SIG-M5 (cell line): ENCODE measurements at places on chromosomes 11 and 22.
A peak's percentile ranks its signal among the peaks of the same experiment; 100 is the strongest.

- DNase-seq = no peak
These were observed 788.8 kb upstream of the FAT3 start for GRCh38 chr11:91435694-91436395.

DNA sequence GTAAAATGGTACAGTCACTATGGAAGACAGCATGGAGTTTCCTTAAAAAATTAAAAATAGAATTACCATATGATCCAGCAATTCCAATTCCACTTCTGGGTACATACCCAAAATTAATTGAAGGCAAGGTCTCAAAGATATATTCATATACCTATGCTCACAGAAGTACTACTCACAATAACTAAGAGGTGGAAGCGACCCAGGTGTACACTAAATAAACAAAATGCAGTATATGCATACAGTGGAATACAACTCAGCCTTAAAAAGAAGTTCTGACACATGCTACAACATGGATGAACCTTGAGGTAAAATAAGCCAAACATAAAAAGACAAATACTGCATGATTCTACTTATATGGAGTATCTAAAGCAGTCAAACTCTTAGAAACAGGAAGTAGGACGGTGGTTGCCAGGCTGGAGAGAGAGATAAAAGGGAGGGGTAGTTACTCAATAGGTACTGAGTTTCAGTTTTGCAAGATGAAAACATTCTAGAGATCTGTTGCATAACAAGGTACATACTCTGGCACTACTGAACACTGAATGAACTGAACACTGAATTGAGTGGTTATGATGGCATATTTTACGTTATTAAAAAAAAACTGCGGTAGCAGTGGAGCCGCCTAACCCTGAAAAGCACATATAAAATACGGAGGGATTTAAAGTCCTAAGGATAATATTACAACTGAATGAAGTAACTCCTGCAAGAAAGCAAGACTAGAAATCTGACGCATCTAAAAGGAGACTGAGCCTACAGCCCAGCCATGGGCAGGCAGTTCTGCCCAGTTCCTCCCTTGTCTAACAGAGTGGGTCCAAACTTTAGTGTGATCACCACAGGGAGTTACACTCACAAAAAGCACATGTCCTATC lies 12.8 kb downstream of the DGCR2 start:
- DNase-seq = peak; percentile 94

DNA sequence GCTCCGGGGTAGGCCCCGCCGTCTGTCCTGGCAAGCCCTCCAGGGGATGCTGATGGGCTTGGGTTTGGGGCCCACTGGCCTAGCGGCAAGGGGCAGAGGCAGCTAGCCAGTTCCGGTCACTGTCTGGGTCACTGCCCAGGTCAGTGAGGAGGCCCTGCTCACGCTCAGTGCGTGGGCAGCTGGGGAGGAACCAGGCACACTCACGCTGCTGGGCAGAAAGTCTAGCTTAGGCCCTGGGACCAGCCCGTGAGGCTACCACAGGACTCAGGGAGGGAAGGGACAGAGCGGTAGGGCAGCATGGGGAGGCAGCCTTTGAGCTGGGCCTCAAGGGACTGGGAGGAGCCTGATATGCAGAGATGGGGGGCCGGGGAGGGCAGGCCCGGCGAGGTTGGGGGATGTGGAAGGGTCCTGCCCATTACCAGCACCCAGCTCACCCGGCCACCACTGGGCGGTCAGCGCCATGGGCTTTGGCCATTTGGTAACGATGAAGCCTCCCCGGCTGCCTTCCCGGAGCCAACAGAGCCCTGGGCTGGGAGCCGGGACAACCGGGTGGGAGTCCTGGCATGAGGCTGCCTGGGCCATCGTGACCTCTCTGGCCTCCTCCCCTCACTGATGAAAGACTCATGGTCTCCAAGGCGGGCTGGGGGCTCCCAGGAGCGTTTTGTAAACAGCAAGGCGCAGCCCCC lies 14.2 kb downstream of the SHISAL1 start:
- no peak for DNase-seq

DNA sequence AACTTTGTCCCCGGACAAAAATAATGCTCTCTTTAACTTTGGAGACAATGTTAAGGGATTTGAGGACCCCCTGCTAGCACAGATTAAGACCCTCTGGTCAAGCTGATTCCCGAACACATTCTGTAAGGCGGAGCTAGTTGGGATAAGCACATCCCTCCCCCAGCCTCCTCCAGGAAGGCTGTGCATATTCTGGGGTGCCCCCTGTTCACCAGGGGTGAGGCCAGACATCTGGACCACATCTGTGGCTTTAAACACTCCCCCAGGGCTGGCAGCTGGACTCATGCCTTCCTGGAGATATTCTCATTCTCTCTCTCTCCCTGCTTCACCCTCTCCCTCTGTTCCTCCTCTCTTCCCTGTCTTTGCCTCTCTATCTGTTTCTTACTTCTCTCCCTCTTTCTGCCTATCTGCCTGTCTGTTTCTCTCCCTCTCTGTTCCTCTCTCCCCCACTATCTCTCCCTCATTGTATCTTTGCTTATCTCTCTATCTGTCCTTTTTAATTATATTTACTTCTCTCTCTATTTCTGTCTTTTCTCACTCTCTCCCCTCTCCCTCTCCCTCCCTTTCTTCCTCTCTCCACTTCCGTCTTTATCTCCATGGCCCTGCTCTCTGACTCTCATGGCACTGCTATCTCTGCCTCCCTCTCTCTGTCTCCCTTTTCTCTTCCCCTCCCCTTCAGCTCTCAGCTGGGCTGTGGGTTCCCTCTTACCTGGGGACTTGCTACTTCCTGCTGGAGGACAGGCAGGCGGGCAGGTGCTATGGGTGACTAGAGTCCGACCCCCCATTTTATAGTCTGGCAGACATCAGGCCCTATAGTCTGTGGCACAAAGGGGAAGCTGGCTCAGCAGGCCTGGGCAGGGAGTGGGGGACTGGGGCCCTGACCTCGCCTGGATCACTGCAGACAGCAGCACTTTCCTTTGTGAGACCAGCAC lies at the start of gene CRYBB1:
TSS of gene CRYBB1 (minus strand) at position 757 of the 929 bp plus-strand sequence. CDS start 1,708 bp downstream, outside the sequence.
- no peak for DNase-seq

DNA sequence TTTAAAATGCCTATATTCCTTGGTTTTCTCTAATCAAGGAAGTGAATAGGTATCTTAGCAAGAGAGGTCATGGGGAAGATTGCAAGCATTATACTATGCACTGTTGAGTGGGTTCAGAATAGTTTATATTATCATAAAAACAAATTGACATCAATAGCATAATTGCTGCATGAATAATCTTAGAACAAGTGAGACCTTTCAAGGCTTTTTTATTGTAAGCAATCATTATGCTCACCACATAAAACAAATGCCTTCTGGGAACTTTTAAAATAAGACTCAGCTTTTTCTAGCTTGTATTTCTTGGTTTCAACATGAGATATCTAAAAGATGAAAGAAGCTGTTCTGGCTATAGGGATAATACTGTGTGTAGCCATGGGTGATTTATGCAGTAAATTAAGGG lies 135.6 kb upstream of the ZC3H12C start:
- no peak for DNase-seq

- DNase-seq = no peak
These were observed 57.9 kb downstream of the NECTIN1 start for GRCh38 chr11:119671051-119671450.

DNA sequence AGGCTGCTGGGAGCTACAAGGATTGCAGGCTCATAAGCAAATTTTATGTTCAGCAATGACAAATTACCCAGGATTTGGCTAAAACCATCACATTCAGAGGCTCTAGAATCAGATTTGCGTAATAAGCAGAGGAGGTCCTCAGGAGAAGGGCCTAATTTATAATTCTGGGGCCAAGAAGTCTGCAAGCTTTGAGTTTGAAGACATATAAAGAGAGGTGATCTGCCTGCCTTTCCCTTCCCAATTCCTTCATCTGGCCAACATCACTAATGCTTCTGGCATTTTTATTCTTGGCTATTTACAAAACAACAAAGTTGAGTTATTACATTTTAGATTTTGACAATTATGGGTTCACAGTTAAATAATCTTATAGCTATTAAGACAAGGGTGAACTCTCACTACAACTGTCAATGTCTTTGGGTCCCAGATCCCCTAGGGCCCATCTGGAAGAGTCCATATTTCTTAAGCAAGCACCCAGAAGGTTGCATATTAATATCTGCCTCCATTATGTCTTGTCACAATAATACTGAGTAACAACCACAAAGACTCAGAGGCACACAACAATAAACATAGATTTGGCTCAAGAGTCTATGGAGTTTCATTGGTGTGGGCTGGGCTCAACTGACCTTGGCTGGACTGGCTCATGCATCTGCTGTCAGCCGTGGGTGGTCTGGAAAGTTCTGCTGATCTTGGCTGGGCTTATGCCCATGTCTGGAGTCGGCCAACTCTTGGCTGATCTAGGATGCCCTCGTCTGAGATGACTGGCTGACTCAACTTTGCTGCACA lies 67.2 kb upstream of the CD82 start:
- no peak for DNase-seq

DNA sequence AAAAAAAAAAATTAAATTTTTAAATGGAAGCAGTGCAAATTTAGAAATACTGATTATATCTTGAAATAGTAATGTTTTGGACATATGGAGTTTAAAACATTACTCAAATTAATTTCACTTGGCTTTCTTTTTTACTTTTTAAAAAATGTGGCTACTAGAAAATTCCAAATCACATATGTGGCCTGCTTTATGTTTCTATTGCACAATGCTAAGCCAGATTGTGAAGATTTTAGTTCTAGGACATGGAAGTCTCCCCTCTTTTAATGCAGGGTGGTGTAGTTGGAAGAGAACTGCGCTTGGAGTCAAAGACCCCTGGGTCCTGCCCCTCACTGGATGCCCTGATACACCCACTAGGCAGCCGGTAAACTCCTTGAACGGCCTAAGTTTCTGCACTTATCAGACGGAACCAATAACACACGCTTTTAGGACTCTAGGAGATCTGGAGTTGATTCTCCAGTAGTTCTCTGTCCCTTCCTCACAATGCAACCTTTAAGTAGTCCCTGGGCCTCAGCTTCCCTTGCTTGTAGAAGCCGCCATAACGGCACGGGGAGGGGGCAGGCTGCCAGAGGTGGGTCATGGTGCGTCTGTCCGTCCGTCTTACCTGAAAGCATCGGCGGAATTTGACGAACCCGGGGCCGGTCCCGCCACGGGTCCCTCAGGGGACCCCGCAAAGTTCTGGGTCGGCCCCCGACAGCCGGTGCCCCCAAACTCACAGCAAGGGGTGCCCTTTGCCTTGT lies 505 bp downstream of the FAM227A start:
- no peak for DNase-seq

DNA sequence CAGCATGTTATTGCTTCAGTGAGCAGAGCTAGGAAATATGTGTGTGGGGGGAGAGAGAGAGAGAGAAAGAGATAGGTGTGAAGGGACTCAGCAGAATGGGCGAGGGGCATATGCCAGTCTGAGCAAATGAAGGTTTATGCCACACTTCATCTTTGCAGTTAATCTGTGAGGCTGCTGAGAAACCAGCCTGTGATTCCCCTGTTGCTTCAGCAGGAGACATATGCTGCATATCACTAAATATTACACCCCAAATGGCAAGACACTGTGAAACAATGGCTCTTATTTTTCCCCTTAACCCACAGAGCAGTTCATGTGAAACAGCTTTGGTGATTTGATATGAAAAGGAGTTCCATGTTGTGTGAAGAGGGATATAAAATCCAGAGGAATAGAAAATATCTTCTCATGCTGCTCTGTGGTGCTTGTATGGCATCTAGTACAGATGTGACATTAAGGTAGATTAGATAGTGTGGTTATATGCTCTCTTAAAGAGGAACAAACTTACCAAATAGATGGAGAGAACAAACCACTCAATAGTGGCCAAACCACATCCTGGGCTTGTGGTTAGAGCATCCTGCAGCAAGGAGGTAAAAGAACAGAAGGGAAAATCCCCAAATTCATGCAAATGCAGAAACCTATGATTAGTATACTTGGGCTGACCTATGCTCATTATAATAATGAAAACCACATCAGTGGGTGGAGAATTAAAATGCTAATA lies 864.2 kb downstream of the FAM181B start:
- no peak for DNase-seq

GRCh38 chr11:76566811-76567210 lies 103.7 kb downstream of the LRRC32 start:
- no peak for DNase-seq

DNA sequence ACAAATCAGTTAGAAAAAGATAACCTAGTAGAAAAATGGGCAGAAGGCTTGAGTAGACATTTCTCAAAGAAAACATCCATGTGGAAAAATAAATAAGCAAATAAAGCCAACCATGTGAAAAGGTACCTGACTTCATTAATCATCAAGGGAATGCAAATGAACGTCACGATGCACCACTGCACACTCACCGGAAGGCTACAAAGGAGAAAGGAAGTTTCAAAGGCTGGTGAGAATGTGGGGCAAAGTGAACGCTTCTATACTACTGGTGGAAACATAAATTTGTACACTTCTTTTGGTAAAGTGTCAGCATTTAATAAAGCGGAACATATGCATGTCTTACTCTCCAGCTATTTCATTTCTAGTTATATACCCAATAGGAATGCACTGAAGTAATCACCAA lies 166.8 kb downstream of the CSNK2A3 start:
- no peak for DNase-seq

GRCh38 chr11:47051217-47051616 lies 114.7 kb downstream of the CSTPP1 start:
- DNase-seq = no peak

DNA sequence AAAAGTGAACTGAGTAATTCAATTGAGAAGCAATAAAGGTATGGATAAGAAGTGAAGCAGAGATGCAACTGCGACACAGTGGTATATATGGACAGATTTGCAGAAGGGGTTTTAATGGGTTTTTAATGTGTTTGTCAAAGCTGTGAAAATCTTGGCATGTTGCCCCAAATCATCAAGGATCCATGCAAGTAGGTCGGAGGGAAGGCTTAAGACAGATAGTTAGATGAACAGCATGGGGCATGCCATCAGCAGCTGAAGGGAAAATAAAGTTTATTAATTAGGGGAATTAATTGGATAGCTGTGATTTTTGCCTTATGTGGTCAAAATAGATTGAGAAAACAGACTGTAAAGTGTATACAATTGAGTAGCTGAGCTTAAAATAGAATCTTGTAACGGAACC lies 840.1 kb downstream of the JRKL start:
- no peak for DNase-seq

GRCh38 chr22:31630331-31631329 lies 31.4 kb downstream of the PISD start:
- DNase-seq = peak; percentile 72

GRCh38 chr11:18791969-18792628 lies 501 bp upstream of the PTPN5 start:
- no peak for DNase-seq

DNA sequence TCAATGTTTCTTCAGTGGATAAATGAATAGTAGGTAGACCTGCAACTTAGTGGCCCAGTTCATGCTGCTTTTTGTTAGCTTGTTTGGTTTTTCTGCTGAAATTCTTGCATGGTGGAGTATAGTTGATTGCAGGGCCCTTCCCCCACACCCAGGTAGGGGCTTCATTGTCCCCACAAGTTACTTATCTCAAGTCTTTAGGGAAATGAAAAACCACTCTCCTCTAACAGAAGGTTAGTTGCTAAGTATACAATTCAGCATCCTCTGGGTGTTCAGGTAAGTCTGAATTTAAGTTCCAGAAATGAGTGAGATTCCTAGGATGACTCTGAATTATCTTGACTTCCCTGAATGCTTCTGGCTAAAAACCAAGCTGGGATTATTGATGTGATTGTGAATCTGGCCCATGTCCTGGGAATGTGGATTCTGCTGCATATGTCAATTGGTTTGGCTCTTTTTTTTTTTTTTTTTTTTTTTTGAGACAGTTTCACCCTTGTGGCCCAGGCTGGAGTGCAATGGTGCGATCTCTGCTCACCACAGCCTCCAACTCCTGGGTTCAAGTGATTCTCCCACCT lies 40.3 kb downstream of the BCL2L13 start:
- DNase-seq = no peak
